ENCODE measurements at places on chromosomes 11 and 22. TPM values are rescaled to one million over a fixed set of nuclear protein-coding genes. Genes with fewer than 3 reads are reported as not detected.
A peak's percentile ranks its signal among the peaks of the same experiment; 100 is the strongest.

C11orf91 gene
- polyA plus RNA-seq: not detected

MRPL48 gene
- 59.0 TPM for polyA plus RNA-seq

SCO2 gene
- polyA plus RNA-seq: 10.4 TPM

MAPK8IP2 gene
- polyA plus RNA-seq: not detected

MMP8 gene
- not detected for polyA plus RNA-seq

ATL3 gene
- 20.9 TPM for polyA plus RNA-seq

PIH1D2 gene
- polyA plus RNA-seq: not detected

MAML2 gene
- polyA plus RNA-seq: 3.2 TPM

SYT9 gene
- not detected for polyA plus RNA-seq

STIP1 gene
- polyA plus RNA-seq: 65.5 TPM

DNA sequence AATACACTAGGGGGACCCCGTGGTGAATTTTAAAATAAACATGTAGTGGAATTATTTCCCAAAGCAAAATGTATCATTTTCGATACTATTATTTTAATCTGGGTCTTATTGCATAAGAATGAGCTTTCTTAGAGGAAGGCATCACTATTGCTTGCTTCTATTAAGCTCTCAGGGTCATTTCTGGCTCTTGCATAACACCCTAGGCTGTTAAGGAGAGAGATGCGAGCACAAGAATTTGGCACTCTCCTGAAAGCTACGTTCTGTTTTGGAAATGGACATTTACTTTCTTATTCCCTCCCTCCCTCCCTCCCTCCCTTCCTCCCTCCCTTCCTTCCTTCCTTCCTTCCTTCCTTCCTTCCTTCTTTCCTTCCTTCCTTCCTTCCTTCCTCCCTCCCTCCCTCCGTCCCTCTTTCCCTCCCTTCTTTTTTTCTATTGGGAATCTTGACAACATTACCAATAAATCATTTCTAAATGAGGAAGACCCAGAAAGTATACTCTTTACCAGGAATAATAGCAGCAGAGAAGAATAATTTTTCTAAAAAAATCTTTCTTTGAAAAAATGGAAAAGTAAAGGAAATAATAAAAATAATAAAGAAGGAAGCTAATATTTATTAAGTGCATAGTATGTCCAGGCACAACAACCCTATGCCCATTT lies 83.6 kb upstream of the BDNF start:
- H3K36me3 ChIP-seq: no peaks in the 10 kb centered on the region
- no peak overlapping the region for H3K4me3 ChIP-seq
- DNase-seq: no peak
- no peaks in the 10 kb centered on the region for H3K4me1 ChIP-seq

DNA sequence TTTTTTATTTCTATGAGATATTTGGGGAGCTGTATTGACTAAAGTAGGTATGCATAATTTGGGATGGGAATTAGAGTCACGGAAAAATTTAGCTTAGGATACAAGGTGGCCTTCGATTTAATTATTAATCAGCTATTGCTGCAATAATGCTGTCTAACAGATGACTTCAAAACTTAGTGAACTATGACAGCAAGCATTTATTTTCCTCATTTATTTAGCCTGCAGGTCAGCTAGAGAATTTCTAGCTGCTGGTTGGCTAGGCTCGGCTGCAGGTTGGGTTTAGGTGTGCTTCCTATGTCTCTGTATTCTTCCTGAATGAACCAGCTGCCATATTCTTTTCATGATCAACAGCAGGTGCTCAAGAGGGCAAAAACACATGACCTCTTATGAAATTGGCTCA lies 181.8 kb upstream of the RAG2 start:
- H3K27me3 ChIP-seq: peaks cover 28% of the 10 kb centered on the region
- DNase-seq: no peak
- no peak overlapping the region for H3K27ac ChIP-seq
- H3K36me3 ChIP-seq: no peaks in the 10 kb centered on the region
- no peaks in the 10 kb centered on the region for H3K4me1 ChIP-seq

DNA sequence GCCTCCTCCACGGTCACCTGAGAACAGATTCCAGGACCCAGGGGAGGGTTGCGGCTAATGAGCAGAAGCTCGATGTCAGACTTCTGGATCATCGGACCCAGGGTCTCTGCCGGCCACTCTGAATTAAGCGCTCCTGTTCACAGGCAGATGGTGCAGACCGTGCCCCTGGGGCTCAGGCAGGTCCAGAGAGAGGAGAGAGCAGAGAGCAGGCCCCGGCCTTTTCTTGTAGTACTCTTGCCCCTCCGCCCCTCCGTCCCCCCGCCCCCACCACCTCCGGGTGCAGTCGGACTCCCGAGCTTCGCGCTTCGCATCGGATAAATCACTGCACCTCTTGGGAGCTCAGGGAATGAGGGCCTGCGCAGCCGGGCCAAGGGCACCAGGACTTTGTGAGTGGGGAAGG lies 50.3 kb downstream of the RPS6KA4 start:
- H3K4me1 ChIP-seq: no peaks in the 10 kb centered on the region
- H3K4me3 ChIP-seq: no peak overlapping the region
- DNase-seq: no peak
- peaks cover 37% of the 10 kb centered on the region for H3K27me3 ChIP-seq
- H3K27ac ChIP-seq: no peak overlapping the region
- H3K36me3 ChIP-seq: no peaks in the 10 kb centered on the region

GRCh38 chr11:103325686-103326069 lies 216.5 kb downstream of the DYNC2H1 start:
- no peaks in the 10 kb centered on the region for H3K36me3 ChIP-seq
- DNase-seq: no peak
- H3K4me3 ChIP-seq: no peak overlapping the region
- H3K27me3 ChIP-seq: no peaks in the 10 kb centered on the region
- H3K27ac ChIP-seq: no peak overlapping the region

- H3K4me3 ChIP-seq: no peak overlapping the region
- no peak for DNase-seq
- H3K27ac ChIP-seq: no peak overlapping the region
- H3K36me3 ChIP-seq: peaks cover 5% of the 10 kb centered on the region
Observed at GRCh38 chr11:127411283-127411682, 410.7 kb upstream of the KIRREL3 start.

GRCh38 chr11:128227466-128227865 lies 359.9 kb downstream of the ETS1 start:
- H3K4me1 ChIP-seq: peaks cover 29% of the 10 kb centered on the region
- H3K36me3 ChIP-seq: no peaks in the 10 kb centered on the region
- no peak overlapping the region for H3K4me3 ChIP-seq
- no peaks in the 10 kb centered on the region for H3K27me3 ChIP-seq
- DNase-seq: no peak

DNA sequence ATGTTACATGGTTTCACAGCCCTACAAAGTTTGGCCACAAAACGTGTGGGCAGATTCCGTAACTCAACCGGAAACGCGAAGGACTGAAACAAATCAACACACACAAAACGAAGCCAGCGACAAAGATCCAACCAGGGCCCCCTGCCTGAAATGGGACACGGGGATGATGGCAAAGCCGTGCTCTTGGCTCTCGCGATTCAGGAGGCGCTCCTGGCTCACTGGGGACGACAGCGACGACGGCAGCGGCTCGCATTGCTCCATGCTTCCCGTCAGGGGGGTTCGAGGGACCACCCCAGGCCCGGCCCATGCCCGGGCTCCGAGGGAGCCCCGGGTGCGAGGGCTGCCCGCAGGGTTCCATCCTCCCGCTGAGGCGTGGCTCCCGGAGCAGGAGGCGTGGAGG lies 4786.8 kb upstream of the OR11H1 start:
- no peaks in the 10 kb centered on the region for H3K27me3 ChIP-seq
- H3K4me3 ChIP-seq: no peak overlapping the region
- peaks cover 4% of the 10 kb centered on the region for H3K36me3 ChIP-seq
- no peaks in the 10 kb centered on the region for H3K4me1 ChIP-seq

DNA sequence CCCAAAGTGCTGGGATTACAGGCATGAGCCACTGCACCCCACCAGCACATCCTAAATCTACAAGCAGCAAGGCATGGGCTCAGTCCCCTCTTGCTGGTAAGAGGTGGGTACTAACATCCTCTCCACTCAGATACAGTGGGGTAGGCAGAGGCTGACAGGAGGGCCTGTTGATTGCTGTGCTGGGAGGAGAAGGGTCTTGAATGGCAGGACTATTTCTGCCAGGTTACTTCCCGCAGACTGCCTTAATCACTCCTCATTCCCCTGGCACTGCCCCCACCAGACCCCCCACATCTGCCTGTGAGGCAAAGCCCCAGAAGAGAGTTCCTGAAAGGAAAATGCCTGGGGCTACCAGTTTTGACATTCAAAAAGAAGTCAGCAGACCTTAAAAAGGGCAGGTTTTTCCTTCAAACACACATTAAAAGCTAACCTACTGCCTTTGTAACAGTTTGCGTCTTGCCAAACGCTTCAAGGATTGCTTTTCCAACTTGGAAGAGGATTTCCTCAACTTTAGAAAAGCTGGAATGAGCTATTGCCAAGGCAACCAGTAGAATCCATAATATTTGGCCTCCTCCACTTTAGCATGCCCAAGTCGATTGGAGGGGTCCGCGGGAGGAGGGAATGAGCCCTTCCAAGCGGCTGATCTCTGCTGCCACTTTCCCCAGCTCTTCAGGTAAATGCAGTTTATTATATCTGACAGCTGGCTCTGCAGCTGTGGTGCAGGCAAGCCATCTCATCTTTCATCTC lies 62.0 kb downstream of the FDX1 start:
- H3K27ac ChIP-seq: no peak overlapping the region
- peaks cover 18% of the 10 kb centered on the region for H3K27me3 ChIP-seq
- no peaks in the 10 kb centered on the region for H3K4me1 ChIP-seq
- DNase-seq: no peak
- no peaks in the 10 kb centered on the region for H3K36me3 ChIP-seq
- no peak overlapping the region for H3K4me3 ChIP-seq

DNA sequence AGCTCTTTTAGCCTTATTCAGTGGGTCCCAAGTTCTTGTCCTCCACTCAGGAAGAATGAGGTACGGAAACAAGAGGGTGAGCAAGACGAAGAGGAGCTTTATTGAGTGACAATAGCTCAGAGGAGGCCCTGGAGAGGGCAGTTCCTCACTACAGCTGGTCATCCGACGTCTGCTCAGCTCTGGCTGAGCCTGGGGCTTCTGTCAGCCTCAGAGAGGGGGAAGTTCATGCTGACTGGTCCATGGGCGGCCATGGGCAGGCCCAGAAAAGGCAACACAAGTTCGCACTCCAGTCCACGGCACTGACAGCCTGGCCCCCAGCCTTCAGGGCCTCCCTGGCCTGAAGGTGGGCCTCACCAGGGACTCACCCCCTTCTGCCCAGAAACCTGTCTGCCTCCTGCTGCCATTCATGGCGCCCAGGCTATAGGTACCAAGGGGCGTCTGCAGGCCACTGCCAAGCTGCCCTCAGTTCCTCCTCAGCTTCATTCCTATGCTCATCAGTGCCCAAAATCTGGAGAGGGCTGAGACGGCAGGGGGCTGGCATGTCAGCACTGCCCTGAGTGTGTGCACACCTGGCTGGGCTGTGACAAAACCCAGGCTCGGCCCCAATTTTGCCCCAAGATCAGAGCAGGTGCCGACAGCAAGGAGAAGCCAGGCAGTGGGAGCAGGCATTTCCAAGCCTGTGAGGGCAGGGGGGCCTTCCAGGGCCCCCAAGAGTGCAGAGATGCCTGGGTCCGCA lies 21.7 kb upstream of the KIAA0930 start:
- H3K4me3 ChIP-seq: peak overlapping the region; percentile 90
- DNase-seq: no peak
- H3K27ac ChIP-seq: peak overlapping the region; percentile 7
- H3K36me3 ChIP-seq: no peaks in the 10 kb centered on the region

GRCh38 chr11:101127699-101128570 lies 1.7 kb downstream of the PGR start:
- DNase-seq: no peak
- peaks cover 75% of the 10 kb centered on the region for H3K27me3 ChIP-seq
- no peaks in the 10 kb centered on the region for H3K36me3 ChIP-seq
- H3K27ac ChIP-seq: no peak overlapping the region
- peak overlapping the region; percentile 26 for H3K4me3 ChIP-seq

- H3K4me3 ChIP-seq: no peak overlapping the region
- no peak for DNase-seq
- no peaks in the 10 kb centered on the region for H3K4me1 ChIP-seq
- H3K36me3 ChIP-seq: no peaks in the 10 kb centered on the region
- peaks cover 12% of the 10 kb centered on the region for H3K27me3 ChIP-seq
Observed at GRCh38 chr11:110358336-110358735, 61.9 kb upstream of the RDX start.

- peak overlapping the region; percentile 95 for H3K4me3 ChIP-seq
- peaks cover 34% of the 10 kb centered on the region for H3K4me1 ChIP-seq
- H3K36me3 ChIP-seq: no peaks in the 10 kb centered on the region
- peak; percentile 25 for DNase-seq
Observed at GRCh38 chr11:118996926-118997626, 862 bp upstream of the CENATAC start.

- no peak overlapping the region for H3K4me3 ChIP-seq
- H3K27me3 ChIP-seq: peaks cover 24% of the 10 kb centered on the region
- no peaks in the 10 kb centered on the region for H3K36me3 ChIP-seq
- no peak overlapping the region for H3K27ac ChIP-seq
- peaks cover 9% of the 10 kb centered on the region for H3K4me1 ChIP-seq
Observed at GRCh38 chr11:117426297-117426685, 98.6 kb downstream of the CEP164 start.

GRCh38 chr11:76459299-76459698 lies 14.5 kb downstream of the EMSY start:
- peaks cover 16% of the 10 kb centered on the region for H3K36me3 ChIP-seq
- no peak overlapping the region for H3K27ac ChIP-seq
- no peaks in the 10 kb centered on the region for H3K27me3 ChIP-seq
- H3K4me3 ChIP-seq: no peak overlapping the region
- H3K4me1 ChIP-seq: peaks cover 5% of the 10 kb centered on the region

GRCh38 chr11:38990139-38990538 lies 2392.1 kb upstream of the RAG2 start:
- DNase-seq: no peak
- no peaks in the 10 kb centered on the region for H3K4me1 ChIP-seq
- no peak overlapping the region for H3K4me3 ChIP-seq
- no peaks in the 10 kb centered on the region for H3K36me3 ChIP-seq
- H3K27ac ChIP-seq: no peak overlapping the region
